ENCODE measurements at places on chromosomes 7 and 10.

- DNase-seq = no peak
Measured at GRCh38 chr7:140059273-140060242, 3.2 kb downstream of the PARP12 start.

DNA sequence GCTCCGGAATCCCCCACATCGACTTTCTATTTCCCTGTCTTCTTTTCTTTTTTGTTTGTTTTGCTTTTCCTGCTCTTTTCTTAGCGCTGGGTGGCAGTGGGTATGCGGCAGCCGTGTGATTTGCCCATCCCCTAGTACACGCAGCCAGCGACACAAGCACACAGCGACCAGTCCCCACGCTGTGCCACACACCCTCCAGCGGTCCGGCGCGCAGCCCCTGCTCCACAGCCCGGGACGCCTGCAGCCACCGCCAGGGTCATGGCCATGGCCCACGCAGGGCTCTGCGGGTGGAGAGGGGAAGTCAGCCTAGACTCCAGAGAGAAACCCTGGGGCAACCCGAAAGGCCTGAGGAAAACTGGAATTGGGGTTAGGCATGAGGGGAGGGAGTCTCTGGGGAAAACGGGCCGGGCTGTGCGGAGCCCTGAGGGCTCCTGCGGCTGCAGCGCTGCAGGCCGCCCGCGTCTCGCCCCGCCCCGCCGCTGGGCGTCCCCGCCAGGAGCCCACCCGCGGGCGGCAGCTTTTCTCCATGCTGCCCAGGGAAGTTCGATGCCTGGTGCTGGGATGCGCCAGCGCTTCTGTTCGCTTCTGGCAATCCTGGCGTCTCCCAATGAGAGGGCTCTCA is 2.5 kb downstream of the CHRM2 start:
- no peak for DNase-seq

GRCh38 chr7:113204415-113204814 is 86.1 kb upstream of the SMIM30 start:
- DNase-seq = no peak

- DNase-seq = no peak
Measured at GRCh38 chr10:79948976-79949722, at the start of gene SFTPD. Gene SFTPD (minus strand): TSS chr10:79949105. CDS start chr10:79946659, 2,446 bp downstream.

DNA sequence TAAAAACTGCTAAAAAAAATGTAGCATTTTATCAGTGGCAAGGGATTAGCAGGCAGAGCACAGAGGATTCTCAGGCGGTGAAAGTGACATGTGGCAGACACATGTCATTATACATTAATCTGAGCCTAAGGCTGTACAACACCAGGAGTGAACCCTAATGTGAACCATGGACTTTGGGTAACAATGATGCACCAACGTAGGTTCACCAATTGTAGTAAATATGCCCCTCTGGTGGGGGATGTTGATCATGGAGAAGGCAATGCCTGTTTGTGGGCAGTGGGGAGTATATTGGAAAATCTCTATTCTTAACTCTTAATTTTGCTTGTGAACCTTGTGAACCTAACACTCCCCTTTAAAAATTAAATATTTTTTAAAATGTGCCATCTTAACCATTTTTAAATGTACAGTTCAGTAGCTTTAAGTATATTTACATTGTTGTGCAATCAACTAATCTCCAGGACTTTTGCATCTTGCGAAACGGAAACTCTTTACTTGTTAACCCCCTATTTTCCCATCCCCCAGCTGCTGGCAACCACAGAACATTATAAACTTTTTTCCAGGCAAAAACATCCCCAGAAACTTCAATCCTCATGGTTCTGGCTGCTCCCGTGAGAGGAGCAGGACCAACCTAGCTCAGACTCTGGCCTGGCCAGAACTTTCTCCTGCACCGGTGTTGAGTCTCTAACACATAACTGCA is 29.9 kb downstream of the LRRC20 start:
- no peak for DNase-seq

DNA sequence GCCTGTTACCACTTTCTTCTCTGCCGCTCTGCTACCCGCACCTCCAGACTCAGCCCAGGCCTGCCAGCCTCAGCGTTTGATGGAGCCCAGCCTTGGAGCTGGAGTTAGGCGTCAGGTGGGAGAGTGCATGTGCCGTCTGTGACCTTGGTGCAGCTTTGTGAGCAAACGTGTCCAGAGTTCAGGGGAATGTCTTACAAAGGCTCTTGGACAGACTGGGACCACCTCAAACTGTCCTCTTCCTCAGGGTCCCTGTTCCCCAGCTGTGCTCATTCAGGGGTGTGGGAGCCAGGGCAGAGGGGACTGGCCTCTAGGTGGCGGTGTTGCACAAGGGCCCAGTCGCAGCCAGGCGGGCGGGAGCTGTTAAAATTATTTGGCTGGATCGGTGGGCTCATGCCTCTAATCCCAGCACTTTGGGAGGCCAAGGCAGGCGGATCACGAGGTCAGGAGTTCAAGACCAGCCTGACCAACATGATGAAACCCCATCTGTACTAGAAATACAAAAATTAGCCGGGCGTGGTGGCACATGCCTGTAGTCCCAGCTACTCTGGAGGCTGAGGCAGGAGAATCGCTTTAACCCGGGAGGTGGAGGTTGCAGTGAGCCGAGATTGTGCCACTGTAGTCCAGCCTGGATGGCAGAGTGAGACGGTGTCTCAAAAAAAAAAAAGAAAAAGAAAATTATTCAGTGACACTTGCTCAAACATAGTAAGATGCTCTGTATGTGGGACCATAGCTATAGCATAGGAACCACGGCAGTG is 89.2 kb downstream of the ADCY1 start:
- DNase-seq = peak; percentile 19

DNA sequence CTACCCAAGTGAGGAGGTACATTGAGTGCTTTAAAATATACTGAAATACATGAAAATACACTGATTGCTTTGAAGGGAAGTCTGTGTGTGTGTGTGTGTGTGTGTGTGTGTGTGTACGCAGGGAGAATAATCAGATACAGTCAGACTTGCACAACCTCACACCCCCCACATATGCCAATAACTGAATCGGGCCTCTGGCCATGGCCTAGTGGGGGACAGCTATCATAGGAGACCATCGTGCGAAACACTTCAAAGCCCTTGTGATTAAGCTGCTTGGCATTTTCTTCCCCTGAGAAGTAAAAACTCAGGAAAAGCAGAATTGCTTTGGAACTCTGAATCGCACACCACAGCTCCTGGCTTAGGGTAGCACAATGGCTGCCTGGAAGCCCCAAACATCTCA is 135.1 kb downstream of the C10orf105 start:
- no peak for DNase-seq

- no peak for DNase-seq
Measured at GRCh38 chr10:15482156-15482555, 111.1 kb upstream of the FAM171A1 start.

- DNase-seq = no peak
Measured at GRCh38 chr7:139084709-139085108, 24.8 kb downstream of the ZC3HAV1 start.

- DNase-seq = peak; percentile 42
Measured at GRCh38 chr10:74460812-74461211, 309.8 kb downstream of the ADK start.

GRCh38 chr7:13708670-13709069 is 280.8 kb downstream of the ETV1 start:
- no peak for DNase-seq

DNA sequence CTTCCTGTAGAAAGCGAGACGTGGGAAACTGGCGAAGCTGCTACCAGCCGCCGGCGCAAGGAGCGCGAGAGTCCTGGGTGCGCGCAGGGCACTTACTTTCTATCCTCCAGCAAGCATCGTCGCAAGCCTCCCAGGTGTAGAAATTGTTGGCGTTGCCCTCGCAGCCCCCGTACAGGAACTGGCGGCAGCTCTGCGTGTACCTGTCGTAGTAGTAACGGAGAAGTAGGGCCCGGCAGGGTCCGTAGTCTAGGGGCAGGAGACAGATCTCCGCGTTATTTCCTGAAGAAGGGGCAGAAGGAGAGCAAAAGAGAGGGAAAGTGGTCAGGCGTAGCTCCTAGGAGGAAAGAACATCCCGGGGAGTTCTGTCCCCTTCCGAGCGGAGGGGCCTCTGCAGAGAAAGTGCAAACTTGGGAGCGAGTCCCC is 501 bp downstream of the TFPI2 start:
- no peak for DNase-seq

DNA sequence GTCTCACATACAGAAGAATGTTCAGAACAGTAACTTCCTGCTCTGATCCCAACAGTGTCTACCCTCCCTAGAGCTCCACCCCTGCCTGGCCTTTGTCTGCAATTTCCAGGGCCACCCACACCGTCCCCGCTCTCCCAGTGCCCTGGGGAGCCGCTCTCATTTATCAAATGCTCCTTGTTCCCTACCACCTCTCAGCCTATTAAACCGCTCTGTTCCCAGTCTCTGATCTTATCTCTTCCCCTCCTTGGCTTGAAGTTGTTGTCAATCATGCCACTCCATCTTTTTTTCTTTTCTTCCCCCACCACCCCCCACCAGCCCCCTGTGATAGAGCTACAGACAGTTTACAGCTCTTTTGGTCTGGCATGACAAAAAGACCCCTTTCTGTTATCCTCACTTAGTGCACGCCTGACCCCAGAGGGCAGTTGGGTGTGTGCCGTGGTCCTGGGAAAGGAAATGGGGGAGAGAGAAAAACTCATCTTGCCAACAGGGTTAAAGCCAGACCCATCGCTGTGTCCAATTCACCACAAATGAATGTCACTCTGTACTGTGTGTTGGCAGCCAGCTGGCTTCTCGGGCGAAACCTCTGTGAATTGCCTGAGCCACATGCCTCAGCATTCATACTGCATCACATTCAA is 28.8 kb upstream of the HECTD2 start:
- DNase-seq = peak; percentile 24

DNA sequence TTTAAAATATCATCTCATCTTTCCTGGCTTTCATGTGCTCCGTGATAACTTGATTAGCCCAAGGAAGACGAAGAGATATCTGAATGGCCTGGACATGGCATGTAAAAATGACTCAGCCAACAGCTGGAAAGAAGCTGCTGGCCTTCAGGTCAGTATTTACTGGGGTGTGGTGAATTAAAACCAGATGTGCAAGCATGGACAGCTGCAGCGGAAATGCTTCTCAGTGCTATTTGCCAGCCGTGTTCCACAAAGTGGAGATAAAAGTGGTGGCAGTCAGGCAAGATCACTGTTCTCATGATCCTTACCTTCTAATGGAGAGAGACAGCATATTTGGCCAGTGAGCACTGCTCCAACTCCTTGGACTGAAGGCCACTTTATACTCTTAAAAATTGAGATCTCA is 203.1 kb upstream of the VSTM2A start:
- DNase-seq = no peak

DNA sequence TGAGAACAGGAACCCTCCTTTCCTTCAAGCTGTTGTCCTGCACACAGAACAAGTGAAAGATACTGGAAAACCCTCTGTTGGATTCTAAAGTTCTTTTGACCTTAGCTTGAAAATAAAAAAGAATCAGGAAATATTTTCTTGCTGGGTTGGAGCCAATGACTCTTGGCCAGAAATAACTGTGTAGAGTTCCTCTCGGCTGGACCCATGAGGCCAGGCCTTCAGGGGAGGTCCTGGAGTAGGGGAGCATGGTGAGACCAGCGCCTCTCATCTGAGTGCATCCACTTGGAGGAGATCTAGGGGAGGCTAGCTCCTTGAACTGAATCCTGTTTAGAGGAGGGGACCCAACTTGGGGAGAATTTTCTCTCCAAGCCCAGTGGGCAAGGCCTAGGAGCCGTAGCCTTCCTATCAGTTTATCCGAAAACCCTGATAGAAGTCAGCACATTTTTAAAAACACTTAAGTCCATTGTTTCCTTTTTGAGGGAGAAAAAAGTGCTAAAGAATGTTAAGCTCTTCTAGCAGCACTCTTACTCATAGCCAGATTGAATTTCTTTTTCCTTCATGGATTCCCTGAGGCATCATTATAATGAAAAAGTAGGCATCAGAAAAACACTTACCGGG is 635.7 kb upstream of the ANKRD30A start:
- DNase-seq = no peak

DNA sequence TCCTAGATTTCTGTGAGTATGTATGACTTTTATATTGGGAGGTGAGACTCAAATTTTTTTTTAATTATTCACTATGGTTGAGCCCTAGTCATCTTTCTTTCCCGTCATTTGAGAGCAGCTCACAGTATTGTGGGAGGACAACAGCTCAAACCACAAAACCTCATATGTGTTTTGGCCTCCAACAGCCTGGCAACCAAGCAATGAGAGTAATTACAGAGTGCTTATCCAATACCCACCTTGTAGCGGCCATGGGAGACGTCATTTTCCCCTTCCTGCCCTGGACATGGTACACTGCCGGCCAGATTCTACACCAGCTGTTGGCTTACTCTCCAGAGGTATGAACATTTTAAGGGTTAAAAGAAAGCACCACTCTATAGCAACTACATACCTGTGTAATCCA is 49.1 kb downstream of the DOCK4 start:
- no peak for DNase-seq

DNA sequence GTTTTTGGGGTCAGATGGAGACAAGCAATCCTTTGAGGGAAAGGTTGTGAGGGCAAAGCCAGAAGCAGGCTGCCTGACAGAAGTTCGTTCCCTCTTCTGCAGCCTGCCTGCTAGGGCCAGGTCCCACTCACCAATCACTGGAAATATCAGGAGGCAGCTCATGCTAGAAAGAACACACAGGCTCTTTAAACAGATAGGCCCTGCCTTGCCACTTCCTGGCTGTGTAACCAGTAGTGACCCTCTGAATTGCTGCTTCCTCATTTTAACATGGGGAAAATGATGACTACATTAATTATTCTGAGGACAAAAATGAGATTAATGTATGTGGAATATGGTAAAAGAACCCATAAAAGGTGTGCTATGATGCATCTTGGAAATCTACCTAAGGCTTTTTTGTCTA is 50.5 kb upstream of the MRLN start:
- no peak for DNase-seq

- DNase-seq = peak; percentile 57
Measured at GRCh38 chr7:73451780-73452398, 18.3 kb downstream of the FZD9 start.

GRCh38 chr10:61779950-61780659 is 117.4 kb downstream of the CABCOCO1 start:
- DNase-seq = no peak

DNA sequence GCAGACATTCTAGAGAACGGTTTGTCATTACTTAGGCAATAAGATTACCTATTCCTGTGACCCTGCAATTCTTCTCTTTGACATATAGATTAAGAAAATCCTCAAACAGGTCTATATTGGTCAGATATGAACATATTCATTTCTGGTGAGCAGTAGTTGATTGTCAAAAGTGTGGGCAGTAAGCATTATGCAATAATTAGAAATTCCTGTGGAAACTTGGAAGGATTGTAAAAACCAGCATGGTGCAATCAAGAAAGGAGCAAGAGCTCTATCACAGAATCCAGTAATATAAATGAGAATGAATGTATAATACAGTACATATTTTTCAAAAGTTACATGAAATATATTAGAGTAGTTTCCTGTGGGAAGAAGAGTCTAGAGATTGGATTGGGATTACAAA is 406.5 kb downstream of the SUGCT start:
- DNase-seq = no peak

DNA sequence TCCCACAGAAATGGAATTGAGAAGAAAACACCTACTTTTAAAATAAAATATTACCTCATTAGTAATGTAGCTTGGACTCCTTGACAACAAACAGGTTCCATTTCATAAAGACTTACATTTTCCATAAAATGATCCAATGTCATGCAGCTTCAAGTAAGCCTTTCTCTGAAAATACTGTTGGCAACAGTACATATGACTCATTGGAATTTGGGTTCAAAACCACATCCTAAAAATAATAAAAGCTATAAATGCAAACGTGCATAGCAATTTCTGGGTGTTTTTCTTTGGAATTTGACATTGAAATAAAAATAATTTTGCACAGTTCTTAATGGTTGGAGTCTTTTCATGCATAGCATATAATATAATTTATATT is 47.9 kb downstream of the FHIP2A start:
- DNase-seq = no peak

GRCh38 chr7:17665029-17665428 is 275.3 kb downstream of the SNX13 start:
- DNase-seq = no peak

GRCh38 chr7:2507917-2508306 is 11.7 kb upstream of the LFNG start:
- no peak for DNase-seq

All from globus pallidus (tissue), 1 donor.